ENCODE measurements at places on chromosomes 5 and 9.

GRCh38 chr9:35845824-35846771 is 17.1 kb downstream of the TMEM8B start:
- no peak for DNase-seq

- DNase-seq: no peak
Observed at GRCh38 chr9:131307974-131308373, 18.5 kb downstream of the PLPP7 start.

- no peak for DNase-seq
Observed at GRCh38 chr5:125530833-125531615, 784.6 kb upstream of the ZNF608 start.

GRCh38 chr9:76667521-76667957 is 96.7 kb upstream of the PCA3 start:
- DNase-seq: no peak

GRCh38 chr5:8598996-8599395 is 730.0 kb downstream of the MTRR start:
- no peak for DNase-seq

DNA sequence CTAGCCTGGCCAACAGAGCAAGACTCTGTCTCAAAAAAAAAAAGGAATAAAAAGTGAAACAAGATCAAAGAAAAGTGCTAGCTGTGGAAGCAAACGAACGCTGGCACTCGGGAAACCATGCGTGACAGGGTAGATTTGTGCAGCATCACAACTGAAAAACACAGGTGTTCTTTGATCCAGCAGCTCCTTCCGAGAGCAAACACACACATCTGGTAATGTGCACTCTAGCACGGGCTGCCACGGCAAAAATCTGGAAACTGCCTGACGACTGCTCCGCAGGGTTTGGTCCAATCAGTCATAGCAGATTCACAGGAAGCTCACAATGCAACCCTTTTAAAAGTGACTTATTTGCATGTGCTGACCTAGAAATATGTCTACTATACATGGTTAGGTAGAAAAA is 80.0 kb downstream of the SYK start:
- DNase-seq: no peak

GRCh38 chr5:1517838-1518237 is 5.9 kb downstream of the LPCAT1 start:
- DNase-seq: no peak

GRCh38 chr5:178234750-178235587 is 2.4 kb upstream of the PHYKPL start:
- peak; percentile 53 for DNase-seq

DNA sequence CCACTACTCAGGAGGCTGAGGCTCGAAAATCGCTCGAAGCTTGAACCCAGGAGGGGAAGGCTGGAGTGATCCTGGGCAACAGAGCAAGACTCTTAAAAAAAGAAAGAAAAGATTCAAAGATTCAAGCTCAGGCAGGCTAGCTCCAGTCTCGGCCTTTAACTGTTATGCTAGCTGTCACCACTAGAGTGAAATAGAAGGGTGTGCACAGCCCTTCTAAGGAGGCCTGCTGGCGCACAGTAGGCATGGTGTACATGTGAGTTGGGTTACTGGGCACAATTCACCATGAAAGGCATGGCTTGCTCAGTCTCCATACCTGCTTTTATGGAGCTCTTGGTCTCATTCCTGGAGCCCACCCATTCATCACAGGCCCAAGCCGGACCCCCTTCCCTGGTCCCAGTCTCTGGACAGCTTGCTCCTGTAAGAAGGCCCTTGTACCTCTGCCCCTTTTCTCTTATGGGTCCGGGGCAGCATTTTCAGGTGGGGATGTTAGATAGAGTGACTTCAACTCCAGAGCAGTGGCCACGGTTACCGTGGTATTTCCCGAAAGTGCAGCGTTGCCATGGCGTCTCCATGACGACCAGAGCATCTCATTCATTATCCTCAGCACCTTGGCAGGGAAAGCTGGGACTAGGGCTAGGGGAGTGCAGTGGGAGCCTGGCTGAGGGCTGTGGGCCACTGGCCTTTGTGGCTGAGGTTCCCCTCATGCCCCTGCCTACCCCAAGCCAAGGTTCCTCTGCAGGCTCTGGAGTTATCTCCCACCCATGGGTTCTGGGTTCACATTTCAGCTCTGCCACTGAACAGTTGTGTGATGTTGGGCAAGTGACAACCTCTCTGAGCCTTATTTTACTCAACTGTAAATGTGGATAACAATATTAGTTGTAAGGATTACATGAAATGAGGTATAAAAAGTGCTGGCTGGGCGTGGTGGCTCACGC is 5.7 kb downstream of the NDST1 start:
- no peak for DNase-seq

- no peak for DNase-seq
Observed at GRCh38 chr9:650362-650761, 191.1 kb upstream of the DMRT1 start.

DNA sequence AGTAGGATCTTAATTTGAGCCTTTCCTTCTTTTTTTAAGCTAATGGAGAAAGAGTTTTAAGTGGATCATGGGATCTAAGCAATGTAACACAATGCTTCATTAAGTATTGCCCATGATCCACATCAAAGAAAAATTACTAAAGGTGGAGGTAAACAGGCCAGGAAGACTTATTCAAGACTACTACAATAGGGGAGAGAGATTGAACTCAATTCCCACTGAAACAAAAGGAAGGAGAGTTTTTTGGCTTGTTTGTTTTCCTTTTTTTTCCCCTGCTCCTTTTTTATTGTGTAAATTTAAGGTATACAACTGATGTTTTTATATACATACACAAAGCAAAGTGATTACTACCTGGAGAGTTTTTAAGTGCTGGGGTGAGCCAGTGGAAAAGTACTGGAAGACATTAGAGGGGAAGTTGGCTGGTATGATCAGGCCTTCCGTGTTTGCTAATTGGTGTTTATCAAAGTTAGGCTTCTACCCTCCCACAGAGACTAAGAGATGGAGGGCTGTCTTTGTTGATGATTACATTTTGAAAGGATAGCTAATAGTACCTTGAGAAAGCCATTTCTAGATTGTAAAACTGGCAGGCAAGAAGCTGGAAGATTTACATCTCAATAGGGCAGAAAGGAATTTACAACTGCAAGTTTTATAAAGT is 262.7 kb downstream of the CHSY3 start:
- DNase-seq: no peak

GRCh38 chr5:122463221-122463620 is 151.2 kb downstream of the SNCAIP start:
- no peak for DNase-seq

DNA sequence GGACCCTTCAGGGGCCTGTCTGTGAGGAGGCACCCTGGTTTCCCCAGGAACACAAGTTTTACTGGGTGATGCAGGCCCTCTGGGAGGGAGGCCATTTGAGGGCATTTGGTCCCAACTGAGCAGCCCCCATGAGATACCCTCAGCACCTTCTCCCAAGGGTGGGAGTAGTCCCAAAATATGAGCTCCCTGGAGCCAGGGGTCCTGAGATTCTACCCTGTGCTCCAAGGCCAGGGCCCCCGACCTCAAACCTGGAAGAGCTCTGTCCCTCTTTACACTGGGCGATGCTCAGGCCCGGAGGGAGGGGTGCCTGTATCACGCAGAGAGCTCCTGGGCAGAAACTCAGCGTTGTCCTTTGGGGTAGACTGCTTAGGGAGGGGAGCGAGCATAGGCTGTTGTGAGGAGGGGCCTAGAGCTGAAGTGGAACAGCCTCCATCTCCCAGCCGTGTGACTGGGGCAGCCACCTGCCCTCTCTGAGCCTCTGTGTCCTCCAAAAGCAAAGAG is 64.0 kb upstream of the SYNPO start:
- DNase-seq: no peak

DNA sequence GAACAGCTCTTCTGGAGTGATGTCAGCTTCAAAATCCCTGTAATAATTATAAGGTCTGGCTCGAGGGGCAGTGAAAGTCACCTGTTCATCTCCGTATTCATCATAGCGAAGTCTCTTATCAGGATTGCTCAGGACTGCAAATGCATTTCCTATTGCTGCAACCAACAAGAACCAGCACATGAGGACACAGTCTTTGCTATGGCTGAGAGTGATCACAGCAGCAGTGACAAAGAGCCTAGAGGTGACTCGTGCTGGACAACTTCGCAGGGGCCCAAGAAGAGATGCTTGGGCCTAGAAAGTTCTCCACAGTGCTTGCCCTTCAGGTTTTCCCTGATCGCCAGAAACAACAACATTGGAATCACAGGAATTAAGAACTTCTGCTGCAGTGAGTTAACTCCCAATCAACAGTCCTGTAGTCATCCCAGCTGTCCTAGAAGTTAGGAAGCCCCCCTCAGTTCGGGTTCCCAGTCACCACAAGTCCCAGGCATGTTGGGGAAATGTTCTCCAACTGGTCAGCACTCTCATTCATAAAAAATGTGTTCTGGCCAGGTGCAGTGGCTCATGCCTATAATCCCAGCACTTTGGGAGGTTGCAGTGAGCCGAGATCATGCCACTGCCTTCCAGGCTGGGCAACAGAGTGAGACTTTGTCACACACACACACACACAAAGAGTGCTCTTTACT is 13.0 kb downstream of the DNAJC18 start:
- DNase-seq: no peak

DNA sequence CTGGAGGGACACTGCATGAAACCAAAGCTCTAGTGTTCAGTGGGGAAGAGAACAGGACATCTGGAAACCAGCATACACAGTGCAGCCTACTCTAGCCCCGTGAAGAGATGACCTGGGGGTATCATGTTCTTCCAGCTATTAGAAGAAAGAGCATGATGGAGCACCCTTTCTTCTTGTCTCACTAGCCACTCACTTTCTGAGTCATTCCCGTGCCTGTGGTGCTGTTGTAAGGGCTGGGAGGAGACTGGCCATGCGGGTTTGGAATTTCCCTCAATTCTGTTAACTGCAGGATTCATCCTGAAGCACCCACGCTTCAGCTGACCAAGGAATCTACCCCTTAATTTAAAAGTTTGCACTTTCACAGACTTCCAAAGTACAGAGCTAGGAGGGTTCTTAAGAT is 137.0 kb downstream of the COL23A1 start:
- DNase-seq: no peak

DNA sequence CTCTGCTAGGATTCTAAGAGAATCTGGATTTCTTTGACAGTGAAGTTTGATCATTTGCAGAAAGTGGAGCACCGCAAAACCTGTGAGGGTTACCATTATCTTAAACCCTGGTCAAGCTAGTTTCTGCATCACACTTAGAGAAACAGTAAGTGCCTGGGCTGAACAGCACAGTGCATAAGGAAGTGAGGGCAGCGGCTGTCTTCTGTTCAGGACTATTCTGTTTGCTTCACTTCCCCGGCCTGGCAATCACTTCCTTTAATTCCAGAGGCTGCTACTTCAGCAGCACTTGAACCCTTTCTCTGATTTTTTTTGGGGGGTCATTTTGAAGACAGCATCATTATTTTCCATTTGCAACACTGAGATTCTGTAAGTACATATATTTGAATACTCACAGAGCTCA is 32.0 kb downstream of the SEMA6A start:
- no peak for DNase-seq

GRCh38 chr9:33042473-33042872 is 17.4 kb downstream of the DNAJA1 start:
- DNase-seq: no peak

DNA sequence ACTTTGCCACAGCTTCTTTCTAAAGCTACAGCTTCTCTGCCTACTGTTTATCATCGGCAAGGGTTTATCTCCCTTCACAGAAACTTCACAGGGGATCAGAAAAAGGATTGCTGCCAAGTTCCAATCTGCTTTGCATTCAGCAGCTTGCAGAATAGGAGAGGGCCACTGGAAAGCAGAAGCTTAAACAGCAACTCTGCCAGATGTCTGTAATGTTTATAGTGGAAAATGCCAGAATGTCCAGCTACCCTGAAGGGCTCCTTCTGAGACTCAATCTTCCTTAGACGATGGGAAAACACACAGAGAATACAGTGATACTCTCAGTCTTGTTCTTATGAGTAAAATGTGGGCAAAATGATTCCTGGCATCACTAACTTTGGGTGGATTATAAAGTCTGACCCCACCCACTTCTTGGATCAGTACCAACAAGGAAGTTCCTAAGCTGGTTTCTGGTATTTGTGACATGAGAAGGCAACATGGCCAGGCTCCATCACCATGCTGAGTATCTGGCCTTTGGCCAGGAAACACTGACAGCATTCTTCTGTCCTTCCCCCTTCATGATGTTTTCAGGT is 19.0 kb downstream of the STOM start:
- DNase-seq: no peak

GRCh38 chr5:32646061-32646969 is 61.0 kb downstream of the SUB1 start:
- DNase-seq: no peak

DNA sequence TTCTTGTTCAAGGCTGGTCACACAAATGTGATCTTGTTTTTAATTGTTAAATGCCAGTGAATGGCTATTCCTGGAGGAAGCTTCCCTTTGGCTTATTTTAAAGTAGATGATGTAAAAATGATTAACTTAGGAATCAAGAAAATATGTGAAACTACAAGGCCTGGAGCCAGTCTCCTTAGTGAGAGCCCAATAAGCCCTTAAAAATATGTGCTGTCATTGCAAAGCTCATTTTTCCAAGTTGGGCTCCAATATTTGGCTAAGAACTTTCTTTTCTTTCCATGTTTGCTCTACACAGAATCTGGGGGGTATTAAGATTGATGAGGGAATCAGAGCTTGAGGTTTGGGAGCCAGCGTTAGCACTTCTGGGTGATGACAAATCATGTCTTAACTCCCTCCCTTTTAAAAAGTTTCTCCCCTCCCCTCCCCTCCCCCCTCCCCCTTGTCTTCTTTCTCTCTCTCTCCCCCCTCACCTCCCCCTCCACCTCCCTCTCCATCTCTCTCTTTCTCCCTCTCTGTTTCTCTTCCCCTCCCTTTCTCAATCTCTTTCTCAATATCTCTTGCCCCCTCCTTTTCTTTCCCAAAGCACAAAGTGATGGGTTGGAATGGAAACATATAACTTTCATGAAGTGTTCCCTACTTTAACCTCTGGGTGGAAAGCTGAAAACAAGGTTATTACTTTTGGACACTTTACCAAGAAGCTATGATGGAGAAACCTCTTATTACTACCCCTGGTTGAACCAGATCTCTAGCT is 86.0 kb downstream of the FBXL7 start:
- DNase-seq: no peak

DNA sequence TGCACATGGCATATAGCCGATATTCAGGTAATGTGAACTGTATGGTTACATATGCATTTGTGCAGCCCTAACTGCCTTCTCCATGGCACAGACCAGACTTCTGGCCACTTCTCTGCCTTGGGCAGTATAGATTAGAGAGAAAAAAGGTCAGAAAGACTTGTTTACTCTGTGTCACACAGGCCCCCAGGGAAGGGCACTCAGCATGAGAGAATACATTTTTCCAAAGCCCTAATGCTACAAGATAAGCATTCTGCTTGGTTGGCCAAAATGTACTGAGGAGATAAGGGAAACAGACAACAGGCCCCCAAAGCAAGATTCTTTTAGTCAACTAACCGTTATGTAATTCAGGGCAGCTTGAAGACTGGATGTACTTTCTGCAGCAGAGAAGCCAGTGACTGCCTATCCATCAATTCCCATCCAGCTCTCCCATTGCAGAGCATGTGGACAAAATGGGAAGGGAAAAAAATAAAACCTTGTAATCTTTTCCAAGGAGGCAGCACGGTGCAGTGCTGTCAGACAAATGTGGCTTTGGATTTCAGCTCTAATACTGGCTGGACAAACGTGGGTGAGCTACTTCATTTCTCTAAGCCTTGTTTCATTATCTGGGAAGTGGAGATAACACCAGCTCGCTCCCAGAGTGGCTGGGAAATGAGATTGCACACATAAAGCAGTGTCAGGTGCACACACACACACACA is 205.9 kb downstream of the NSG2 start:
- no peak for DNase-seq

- DNase-seq: no peak
Observed at GRCh38 chr5:647727-648126, 35.6 kb downstream of the CEP72 start.

Data from stimulated activated CD8-positive, alpha-beta memory T cell treated with anti-CD3 and anti-CD28 coated beads, Interleukin-7, amount 100 ng/mL, for 1 hour (primary cell).